ENCODE measurements at places on chromosomes 7 and 10.

GRCh38 chr10:122421742-122422141, 32.7 kb upstream of the ARMS2 start:
- DNase-seq, result no peak

GRCh38 chr10:72720814-72721660, 29.1 kb downstream of the MCU start:
- DNase-seq, result no peak

- no peak for DNase-seq
Observed at GRCh38 chr7:23191022-23191421, 9.2 kb downstream of the NUP42 start.

DNA sequence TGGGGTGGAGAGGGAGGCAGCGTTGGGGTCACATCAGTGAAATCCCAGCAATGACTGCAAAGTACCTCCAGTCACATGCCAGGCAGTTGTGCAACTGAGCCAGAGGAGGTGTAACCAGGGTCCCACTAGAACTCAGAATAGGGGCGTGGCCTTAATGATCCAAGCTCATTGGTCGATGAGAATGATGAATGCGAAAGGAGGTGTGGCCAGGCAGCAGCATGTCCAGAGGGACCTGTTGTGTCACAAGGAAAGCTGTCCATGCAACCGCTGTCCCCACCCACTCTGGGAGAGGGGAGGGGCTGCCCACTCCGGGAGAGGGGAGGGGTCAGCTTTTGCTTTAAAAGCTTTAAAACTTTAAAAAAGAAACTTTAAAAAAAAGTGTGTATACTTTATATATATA, 25.3 kb upstream of the MTPAP start:
- no peak for DNase-seq

- DNase-seq, result no peak
Observed at GRCh38 chr10:34918776-34919315, 103.8 kb upstream of the PARD3 start.

DNA sequence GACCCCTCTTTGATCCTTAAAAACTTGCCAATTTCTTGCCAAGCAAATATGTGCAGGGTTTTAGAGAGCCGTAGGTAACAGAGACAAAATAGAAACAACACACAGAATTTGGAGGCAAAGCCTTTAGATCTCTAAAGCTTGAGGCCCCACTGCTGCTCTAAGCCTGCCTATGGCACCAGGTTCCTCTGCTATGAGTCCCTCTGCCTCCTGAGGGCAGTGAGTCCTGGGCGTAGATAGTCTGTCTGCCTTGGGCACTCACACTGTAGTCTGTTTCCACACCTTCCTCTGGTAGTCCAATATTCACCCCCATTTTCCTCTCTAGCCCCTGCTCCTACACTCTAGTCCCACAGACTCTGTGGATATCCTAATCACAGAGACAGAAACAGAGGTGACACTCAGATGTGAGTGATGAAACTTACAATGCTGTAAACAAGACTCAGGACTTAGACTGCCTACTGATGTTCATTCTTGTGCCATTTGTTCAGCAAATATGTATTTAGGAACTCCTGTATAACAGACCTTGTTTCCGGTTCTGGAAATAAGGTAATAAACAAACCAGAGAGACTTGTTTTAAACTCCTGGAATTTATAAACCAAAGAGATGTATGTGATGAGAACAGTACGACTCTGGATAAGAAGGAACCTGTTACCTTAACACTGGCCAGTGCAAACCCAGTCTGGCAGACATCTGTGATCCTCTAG, 153.3 kb upstream of the PRSS1 start:
- no peak for DNase-seq

DNA sequence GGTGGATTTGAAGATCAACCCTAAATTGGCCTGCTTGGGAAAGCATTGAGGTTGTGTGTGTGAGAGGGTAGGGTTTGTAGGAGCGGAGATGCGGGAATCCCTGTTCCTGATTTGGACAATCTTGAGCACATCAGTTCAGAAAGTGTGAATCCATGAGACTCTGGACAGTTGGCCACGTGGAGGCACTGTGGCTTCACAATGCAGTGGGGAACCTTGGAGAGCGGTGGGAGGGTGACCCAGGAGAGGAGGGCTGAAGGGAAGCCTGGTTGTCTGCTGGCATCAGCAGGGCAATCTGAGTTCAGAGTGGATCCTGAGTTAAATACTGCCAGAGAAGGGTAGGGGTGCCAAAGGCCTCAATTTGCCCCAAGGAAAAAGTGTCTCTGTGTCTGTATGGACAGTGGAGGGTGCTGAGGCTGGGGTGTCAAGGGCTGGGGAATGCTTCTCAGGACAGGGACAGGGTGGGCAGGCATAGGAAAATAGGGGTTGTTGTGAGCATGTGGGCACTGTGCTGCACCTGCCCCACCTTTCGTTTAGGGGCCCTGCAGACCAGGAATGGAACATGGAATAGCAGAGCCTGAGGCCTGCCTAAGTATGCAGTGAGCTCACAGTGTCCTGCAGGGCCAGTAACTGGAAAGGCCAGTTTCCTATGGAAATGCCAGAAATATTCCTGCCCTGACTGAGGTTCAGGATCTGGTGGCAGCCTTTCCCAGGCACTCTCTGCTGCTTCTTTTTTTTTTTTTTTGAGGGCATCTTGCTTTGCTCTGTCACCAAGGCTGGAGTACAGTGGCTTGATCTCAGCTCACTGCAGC, 162.9 kb upstream of the PRSS58 start:
- DNase-seq, result no peak

GRCh38 chr10:92826061-92826460, 22.3 kb upstream of the EXOC6 start:
- DNase-seq, result no peak

GRCh38 chr10:17756557-17757217, 4.7 kb downstream of the TMEM236 start:
- no peak for DNase-seq

- no peak for DNase-seq
Observed at GRCh38 chr10:69253171-69253570, 25.1 kb upstream of the HK1 start.

DNA sequence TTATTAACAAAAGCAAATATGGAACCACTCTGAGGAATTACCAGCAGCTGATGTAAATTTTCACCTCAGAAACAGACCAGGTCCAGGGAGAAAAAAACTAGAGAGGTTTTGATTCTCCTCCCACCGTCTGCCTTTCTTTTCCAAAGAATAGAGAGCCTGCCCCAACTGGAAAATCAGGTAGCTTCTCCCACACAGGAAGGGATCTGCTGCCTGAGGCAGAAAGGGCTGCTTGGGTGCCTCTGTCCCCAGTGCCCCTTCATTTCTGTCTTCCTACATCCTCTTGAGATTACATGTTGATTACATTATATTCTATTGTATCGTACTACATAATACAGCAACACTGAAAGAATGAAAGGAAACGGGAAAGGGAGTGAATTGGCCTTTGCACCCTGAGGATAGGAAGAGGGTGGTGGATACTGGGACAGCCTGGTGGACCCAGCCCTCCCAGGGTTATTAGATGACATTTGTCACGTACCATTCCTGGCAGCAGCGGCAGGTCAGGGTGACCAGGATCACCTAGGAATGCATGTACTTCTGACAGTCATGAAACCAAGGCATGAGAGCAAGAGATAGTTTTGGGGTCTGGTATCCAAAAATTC, 8.9 kb downstream of the ST8SIA6 start:
- DNase-seq, result no peak

GRCh38 chr7:107526672-107527071, 37.0 kb downstream of the COG5 start:
- DNase-seq, result no peak

DNA sequence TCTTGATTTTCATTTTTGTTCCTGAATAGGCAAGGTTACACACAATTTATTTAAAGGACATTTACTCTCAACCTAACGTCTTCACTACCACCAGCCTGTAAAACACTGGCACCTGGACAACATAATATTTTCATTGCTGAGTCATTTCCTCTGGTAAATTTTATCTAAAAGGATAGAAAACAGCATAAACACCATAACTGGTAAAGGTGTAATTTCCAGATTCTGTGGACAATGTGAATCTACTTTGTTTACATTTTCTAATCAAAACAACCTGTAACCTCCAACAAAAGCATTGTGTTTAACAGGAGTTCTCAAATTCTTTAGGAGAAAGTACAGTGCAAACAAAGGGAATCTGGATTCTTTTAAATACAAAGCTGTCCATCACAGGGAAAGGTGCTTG, 472.0 kb upstream of the AKR1E2 start:
- no peak for DNase-seq

DNA sequence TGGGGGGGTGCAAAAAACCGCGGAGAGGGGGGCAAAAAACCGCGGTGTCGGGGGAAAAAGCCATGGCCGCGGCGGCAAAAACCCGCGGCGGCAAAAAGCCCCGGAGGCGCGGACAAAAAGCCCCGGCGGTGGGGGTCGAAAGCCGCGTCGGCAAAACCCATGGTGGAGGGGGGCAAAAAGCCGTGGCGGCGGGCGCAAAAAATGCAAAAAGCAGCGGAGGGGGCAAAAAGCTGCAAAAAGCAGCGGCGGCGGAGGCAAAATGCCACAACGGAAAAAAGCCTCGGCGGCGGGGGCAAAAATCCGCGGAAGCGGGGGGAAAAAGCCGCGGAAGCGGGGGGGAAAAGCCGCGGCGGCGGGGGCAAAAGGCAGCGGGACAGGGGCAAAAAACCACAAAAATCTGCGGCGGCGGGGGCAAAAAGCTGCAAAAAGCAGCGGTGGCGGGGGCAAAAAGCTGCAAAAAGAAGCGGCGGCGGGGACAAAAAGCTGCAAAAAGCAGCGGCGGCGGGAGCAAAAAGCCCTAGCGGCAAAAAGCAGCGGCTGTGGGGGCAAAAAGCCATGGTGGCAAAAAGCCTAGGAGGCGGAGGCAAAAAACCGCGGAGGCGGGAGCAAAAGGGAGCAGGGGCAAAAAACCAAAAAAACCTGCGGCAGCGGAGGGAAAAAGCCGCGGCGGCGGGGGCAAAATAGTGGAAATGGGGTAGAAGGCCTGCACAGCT, 418.9 kb downstream of the ZNF716 start:
- no peak for DNase-seq

DNA sequence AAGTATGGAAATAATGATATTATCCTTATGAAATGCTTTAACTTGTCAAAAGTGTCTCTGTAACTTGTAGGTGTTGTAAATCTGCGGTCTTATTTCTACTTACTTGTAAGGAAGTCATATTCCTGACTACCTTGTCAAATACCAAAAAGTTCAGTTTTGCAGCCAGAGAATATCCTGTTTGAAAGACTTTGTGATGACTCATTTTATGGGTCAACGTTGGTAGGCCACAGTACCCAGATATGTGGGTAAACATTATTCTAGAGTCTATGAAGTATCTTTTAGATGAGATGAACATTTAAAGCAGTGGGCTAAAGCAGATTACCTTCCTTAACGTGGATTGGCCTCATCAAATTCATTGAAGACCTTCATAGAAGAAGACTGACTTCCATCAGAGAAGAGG, 195.3 kb downstream of the PPP1R9A start:
- DNase-seq, result no peak

GRCh38 chr7:87774690-87775089, 101.5 kb downstream of the SLC25A40 start:
- no peak for DNase-seq

GRCh38 chr10:115654961-115655360, 561.8 kb downstream of the ATRNL1 start:
- DNase-seq, result no peak

DNA sequence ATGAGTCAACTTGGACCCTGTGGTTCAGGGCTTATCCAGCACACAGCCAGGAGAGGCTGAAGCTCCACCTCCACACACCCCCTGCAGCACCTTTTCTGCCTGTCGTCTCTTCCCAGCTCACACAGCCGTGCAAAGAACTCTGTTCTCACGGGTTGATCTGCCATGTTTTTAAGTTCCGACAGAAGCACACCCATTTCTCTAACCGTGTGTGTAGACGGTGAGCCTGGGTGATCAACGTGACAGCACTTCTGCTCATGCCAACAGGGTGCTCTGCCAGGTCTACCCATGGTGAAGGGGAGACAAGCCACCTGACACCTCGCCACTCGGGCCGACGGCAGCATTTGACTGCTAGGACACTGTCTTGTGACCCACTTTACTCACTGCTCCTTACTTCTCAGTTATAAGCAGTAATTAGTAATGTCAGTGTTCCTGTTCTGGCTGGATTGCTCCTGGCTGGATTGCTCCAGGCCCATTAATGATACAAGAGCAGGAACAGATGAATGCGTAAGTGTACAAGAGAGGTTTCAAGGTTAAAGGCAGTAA, 90.5 kb downstream of the RNF216 start:
- no peak for DNase-seq

GRCh38 chr7:106063692-106064091, 48.4 kb downstream of the SYPL1 start:
- DNase-seq, result no peak

DNA sequence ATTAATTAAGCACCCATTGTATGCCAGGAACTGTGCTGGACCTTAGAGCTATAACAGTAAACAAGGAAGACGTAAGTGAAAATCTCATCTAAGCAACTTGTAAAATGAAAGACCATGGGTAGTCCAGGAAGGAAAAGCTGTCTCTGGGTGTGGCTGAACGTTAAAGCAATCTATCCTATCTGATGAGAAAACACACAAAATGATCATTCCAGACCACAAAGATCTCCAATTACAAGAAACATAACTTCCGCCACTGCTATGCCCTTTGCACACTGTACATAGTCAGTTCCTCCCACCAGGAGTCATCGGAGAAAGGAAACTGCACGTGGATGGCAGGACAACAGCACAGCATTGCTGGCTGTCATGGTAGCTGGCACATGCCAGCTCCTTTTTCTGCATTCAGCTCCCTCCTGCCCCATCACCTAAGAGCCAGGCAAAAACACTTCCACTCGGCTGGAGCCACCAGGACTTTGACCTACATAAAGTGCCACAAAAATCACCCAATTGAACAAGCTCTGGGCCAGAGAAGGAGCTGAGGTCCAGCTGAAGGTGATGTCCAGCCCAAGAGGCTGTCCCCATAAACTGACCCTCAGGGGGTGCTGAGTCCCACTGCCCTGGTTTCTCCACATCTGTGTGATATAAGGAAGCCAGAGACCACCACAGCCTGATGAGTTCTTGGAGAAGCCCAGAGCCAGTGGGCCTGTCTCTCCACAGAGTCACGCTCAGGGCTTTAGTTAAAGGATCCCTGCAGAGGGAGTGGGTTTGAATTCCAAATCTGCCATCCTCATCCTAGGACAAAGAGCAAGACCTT, 56.4 kb downstream of the STEAP1B start:
- no peak for DNase-seq

DNA sequence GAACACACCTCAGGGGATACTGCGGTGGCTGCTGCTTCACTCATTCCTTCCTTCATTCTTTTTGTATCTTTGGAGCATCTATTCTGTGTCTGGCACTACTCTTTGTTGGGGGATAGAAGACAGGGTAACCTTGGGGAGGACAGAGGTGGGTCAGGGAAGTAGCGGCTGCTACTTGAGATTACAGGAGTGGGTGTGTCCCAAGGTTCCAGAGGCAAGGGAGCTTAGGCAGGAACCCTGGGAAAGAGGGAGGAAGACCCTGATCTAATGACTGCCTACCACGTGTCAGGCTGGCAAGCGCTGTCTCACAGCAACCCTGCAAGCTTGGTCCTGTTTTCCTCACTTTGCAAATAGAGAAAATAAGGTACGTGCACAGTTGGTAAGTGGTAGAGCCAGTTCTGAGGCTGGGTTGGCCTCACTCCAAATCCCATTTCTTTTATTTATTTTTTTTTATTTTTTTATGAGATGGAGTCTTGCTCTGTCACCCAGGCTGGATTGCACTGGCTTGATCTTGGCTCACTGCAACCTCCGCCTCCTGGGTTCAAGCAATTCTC, 985.9 kb upstream of the ZNF722 start:
- no peak for DNase-seq

- no peak for DNase-seq
Observed at GRCh38 chr10:43960981-43961380, 312.3 kb upstream of the ZNF32 start.
